ENCODE measurements at places on chromosomes 12 and 14.

DNA sequence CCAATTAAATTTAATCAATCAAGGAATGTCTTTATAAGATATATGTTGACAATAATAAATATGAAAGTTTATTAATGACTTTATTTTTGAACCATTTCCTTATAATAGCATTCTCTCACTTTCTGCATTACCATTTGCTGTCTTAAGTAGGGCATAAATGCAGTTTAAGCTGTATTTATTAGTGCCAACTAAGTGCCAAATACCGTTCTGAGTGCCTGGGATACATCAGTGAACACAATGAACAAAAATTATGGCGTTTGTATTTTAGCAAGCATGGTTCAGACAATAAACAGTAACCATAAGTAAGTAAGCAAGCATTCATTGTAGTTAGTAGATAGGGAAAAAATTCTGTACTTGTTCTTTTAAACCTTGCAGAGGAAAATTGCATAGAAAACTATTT, 145.8 kb downstream of the FUT8 start:
- DNase-seq, result no peak

GRCh38 chr14:91019673-91020072, 40.8 kb downstream of the RPS6KA5 start:
- DNase-seq, result no peak

DNA sequence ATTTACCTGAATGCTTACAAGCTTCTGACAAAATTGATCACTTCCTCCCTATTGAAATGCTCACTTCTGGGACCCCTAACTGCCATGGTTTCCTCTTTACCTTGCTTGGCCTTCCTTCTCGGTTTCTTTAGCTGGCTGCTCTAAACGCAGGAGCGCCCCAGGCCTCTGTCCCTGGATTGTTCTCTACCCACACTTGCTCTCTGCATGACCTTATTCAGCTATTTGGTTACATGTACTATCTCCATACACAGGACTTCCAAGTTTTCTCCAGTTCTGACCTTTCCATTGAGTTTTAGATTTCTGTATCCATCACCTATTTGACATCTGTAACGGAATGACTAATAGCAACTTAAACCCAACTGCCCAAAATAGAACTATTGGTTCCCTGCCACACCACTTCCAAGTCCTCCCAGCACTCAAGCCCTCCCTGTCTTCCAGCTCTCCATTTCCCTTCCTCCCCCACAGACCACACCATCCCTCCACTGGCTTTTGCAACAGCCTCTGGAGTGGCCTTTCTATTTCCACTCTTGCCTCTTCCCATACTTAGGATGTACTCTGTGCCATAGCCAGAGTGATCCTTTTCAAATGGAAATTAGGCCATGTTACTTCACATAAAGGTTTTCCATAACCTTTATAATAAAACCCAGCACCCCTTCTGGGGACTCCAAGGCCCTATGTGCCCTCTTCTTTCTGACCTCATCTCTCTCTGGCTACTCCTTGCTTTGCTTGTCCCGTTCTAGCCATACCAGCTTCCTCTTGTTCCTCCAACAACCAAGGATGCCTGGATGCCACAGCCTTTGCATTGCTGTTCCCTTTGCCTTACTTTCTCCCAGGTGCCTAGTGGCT, 202.2 kb downstream of the AEBP2 start:
- no peak for DNase-seq

GRCh38 chr14:77790566-77791224, 9.2 kb upstream of the ADCK1 start:
- no peak for DNase-seq

DNA sequence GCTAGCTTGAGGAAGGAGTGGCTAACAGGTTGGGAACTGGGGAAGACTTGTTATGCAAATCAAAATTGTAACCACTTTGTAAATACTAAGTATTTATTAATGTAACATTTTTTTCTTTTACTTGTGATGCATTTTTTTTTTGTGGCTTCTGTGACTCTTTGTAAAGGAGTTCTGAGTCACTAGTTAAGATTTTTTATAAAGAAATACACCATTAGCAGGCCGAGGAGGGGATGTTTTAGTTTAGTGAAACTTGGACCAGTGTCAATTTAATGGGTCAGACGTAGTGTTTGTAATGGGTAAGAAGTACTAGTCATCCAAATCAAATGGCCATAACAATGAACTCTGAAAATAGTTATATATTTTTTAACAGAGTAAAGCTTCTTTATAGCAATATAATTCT, 43.1 kb downstream of the AKAP6 start:
- no peak for DNase-seq
